ENCODE measurements at places on chromosomes 16 and 17. TPM values are rescaled to one million over a fixed set of nuclear protein-coding genes. Genes with fewer than 3 reads are reported as not detected.

The KRTAP9-8 gene
- not detected for total RNA-seq

The DRC3 gene
- 8.9 TPM for total RNA-seq

The MARCHF10 gene
- not detected for total RNA-seq

DNA sequence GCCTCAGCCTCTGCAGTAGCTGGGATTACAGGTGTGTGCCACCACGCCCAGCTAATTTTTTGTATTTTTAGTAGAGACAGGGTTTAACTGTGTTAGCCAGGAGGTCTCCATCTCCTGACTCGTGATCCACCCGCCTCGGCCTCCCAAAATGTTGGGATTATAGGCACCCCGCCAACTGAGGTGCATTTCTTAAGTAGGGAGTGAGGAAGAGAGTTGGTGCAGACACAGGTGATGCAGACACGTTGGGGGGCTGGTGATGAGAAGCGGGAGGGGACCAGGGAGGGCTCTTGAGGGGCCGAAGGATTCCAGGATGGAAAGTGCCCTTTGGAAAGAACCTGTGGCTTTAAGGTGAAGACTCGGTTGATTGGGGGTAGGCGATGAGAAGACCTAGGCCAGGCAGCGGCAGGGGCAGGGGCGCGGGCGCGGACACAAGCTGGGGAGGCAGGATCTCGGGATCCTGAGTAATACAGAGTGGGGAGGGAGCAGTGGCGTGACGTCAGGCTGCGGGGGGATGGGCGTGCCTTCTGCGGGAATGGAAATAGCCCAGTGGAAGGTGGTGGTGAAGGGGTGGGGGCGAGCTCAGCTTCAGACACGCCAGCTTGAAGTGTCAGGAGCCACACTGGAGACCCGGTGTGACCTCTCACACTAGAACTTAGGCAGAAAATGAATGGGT lies 2.5 kb upstream of the ATP6V0C start:
- H3K36me3 ChIP-seq: no peaks in the 10 kb centered on the region
- no peaks in the 10 kb centered on the region for H3K27me3 ChIP-seq
- no peak for DNase-seq

- no peak overlapping the region for H3K27ac ChIP-seq
- H3K4me1 ChIP-seq: no peaks in the 10 kb centered on the region
- no peak for DNase-seq
- H3K27me3 ChIP-seq: peaks cover 5% of the 10 kb centered on the region
- no peak overlapping the region for H3K4me3 ChIP-seq
- H3K36me3 ChIP-seq: no peaks in the 10 kb centered on the region
These were observed 7.0 kb upstream of the ODF4 start for GRCh38 chr17:8332688-8333087.

Measured in type B pancreatic cell (in vitro differentiated cells).